ENCODE measurements at places on chromosomes 16 and 17. TPM values are rescaled to one million over a fixed set of nuclear protein-coding genes. Genes with fewer than 3 reads are reported as not detected.

Gene ASB16
- polyA plus RNA-seq, result not detected

Gene FASN
- polyA plus RNA-seq, result 8.4 TPM

Gene SHCBP1
- polyA plus RNA-seq, result 2.3 TPM

Gene SLC9A5
- polyA plus RNA-seq, result not detected

Gene CNGB1
- polyA plus RNA-seq, result not detected
